ENCODE measurements at places on chromosomes 6 and 20. TPM values are rescaled to one million over a fixed set of nuclear protein-coding genes. Genes with fewer than 3 reads are reported as not detected.

The SERINC1 gene
- polyA plus RNA-seq, result 38.9 TPM

The ASIP gene
- polyA plus RNA-seq, result not detected

The IL17A gene
- polyA plus RNA-seq, result not detected

The SCRT2 gene
- not detected for polyA plus RNA-seq

The ADGRF5 gene
- polyA plus RNA-seq, result not detected

The EFCAB8 gene
- not detected for polyA plus RNA-seq

The COL20A1 gene
- polyA plus RNA-seq, result not detected

The MAPK13 gene
- 2.4 TPM for polyA plus RNA-seq

The COL9A3 gene
- 1.8 TPM for polyA plus RNA-seq

DNA sequence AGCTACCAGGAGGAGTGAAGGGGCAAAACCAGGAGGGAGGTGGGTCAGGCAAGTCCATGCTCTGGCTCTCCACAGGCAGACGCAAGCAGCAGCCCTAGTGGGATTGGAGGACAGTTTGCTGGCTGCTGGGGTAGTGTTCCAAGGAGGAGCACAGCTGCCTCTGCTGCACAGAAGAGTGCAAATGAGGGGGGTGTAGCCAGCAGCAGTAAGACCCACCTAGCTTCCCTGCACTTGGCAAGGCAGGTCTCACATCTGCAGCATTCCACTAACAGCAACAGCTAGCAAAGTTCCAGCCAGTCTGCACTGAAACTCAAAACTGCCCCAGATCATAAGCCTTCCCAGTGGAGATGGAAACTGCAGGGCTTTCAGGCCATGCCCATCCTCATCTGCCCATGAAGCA, 405.0 kb downstream of the UTRN start:
- no peak for DNase-seq

DNA sequence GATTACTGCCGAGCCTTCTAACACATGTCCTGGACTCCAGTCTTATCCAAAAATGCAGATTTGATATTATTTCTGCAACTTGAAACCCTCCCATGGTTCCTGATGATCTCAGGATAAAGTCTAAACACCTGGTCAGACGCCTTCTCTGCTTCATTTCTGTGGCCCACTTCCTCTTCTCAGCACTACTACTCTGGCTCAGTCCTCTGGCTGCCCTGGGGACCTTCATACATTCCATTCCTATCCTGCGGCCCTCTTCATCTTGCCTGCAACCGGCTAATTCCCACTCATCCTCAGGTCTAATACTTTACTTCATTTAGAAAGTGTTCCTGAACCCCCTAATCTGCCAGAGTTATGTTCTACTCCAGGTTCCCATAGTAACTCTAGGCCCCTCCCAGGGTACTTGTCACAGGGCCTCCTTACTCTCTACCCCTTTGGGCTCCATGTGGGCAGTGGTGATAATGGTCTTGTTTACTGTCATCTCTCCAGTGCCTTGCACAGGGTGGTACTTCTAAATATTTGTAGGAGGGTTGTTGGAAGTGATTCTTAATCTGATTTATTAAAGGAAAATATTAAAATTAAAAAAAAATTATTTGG, 18.9 kb downstream of the MAN1A1 start:
- DNase-seq, result no peak

- DNase-seq, result peak; percentile 33
Observed at GRCh38 chr6:129749749-129750120, 39.8 kb upstream of the ARHGAP18 start.

- peak; percentile 37 for DNase-seq
Observed at GRCh38 chr6:154276810-154277628, 79.6 kb downstream of the IPCEF1 start.

- no peak for DNase-seq
Observed at GRCh38 chr6:7541175-7542064, at the start of gene DSP. DSP (plus strand) TSS chr6:7541671; CDS start chr6:7541916, 245 bp downstream.

DNA sequence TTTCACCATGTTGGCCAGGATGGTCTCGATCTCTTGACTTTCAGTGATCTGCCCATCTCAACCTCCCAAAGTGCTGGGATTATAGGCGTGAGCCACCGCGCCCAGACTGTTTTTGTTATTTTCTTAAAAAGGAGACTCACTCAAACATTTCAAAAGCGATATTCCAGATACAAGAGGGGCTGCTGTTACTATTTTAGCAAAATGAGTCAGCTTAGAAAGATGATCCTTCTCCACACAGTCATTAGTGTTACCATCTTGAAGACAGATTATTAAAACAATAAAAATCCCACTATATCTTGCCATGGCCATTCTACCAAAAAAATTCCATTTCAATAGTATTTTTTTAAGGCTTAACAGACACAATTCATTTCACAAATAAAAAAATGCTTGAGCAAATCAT, 102.8 kb downstream of the PREP start:
- no peak for DNase-seq

GRCh38 chr20:46308258-46309157, at the start of gene CDH22:
CDH22 (minus strand) TSS chr20:46308498; CDS start chr20:46251294, 57,204 bp downstream.
- peak; percentile 50 for DNase-seq

DNA sequence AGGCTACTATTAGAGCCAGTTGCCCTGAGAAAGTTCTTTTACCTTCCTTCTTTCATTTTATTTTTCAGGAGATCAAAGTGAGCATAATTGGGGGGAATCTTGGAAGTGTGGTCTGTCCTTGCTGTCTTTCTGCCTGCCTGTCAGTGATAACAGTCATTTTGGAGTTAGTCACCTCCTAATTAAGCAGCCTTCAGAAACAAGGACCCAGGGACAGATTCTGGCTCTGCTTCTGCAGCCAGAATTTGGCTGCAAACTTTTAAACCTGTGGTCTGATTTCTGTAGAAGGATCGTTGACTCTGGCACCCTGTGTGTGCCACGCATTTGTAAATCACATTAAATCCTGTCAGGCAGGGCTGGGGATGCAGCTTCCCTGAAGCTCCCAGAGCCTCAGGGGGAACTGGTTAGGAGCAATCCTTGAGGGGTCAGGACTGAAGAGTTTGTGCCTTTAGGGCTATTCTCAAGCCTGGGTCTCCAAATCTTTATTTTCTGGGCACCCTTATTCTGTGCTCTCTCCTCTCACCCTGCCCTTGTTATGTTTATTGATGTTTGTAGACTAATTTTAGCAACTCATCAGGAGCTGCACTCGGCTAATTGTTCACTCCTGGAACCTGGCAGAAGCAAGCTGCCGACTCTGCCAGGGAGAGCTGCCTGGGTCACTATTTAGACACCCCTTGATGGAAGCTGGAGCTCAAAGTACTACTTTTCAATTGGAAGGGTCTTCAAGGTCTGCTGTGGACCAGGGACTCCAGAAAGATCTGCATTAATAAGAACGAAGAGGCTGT, 6.8 kb downstream of the NOX3 start:
- DNase-seq, result no peak

GRCh38 chr20:9066191-9066590, 2.7 kb upstream of the PLCB4 start:
- no peak for DNase-seq

- no peak for DNase-seq
Observed at GRCh38 chr20:39190666-39191570, 228.8 kb downstream of the DHX35 start.

GRCh38 chr6:44104481-44105021, 22.7 kb downstream of the MRPL14 start:
- no peak for DNase-seq

DNA sequence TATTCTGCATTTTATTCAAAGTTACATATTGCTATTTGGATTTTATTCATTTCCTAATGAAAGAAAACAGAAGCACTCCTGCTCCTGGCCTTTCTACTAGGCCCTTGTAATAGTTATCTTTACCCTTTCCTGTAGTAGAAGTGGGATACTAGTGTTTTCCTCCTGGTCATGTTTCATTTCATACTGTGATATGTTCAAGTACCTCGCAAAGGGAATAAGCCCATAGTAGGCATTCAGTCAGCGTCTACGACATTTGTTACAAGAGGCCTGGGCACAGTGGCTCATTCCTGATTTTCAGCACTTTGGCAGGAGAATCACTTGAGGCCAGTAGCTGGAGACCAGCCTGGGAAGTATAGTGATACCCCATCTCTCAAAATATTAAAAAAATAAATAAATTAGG, 154.1 kb downstream of the ARID1B start:
- DNase-seq, result no peak

DNA sequence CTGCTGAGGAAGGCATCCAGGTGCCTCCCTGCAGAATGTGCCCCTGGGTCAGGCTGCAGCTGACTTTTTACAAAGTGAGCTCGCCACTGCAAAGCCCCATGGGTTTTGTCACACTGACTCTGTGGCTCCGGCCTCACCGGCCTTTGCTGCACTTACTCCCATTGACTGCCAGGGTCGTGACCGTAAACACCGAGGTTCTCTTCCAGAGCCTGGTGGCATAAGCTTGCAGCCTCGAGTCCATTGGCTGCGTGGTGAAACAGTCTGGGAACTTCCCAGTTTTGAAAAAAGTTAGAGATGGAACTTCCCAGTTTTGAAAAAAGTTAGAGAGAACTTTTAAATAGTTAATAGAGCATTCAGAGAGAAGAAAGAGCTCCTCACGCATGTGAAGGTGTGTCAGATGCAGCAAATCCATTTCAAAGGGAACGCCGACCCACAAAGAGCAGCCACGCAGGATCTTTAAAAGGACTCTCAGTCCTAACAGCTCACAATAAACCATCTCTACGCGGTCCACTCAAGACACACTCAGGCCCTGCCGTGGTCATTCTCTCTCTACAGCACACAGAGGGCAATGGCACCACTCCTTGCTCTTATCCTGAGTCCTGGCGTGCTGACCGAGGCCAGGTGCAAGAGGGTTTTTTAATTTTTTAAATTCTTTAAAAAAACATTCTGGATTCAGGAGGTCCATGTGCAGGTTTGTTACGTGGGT, 12.8 kb downstream of the RAMACL start:
- no peak for DNase-seq

GRCh38 chr6:40950986-40951698, 87.9 kb downstream of the UNC5CL start:
- no peak for DNase-seq

- DNase-seq, result no peak
Observed at GRCh38 chr6:127342296-127342945, 988 bp downstream of the ECHDC1 start.
